ENCODE measurements at places on chromosomes 4 and X.

DNA sequence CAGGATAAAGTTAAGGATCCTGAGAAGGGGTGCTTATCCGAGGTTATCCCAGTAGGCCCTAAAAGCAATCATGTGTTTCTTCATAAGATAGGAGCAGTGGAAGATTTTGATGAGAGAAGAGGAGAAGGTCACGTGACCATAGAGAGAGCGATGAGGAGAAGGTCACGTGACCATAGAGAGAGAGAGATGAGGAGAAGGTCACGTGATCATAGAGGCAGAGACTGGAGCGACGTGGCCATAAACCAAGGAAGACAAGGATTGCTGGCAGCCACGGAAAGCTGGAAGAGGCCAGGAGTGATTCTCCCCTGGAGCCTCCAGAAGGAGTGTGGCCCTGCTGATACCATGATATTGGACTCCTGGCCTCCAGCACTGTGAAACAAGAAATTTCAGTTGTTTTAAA lies 38.4 kb upstream of the ZNF518B start:
- no peak for DNase-seq

DNA sequence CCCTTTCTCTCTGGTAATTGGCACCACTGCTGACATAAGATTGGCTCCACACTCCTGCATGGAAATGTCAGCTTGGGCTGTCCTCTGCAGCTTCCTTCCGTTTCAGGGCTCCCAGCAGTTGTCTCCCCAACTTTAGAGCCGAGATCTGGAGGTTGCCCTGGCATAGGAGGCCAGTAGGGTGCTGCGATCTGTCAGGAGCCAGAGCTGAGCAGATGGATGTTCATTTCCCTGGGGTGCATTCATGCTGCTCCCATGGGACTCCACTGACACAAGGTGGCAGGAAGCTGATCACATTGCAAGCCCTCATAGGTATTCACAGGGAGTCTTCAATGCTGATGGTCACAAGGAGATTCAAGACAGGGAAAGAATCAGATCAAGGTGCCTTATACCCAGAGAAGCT lies 116.6 kb upstream of the RAI2 start:
- no peak for DNase-seq

DNA sequence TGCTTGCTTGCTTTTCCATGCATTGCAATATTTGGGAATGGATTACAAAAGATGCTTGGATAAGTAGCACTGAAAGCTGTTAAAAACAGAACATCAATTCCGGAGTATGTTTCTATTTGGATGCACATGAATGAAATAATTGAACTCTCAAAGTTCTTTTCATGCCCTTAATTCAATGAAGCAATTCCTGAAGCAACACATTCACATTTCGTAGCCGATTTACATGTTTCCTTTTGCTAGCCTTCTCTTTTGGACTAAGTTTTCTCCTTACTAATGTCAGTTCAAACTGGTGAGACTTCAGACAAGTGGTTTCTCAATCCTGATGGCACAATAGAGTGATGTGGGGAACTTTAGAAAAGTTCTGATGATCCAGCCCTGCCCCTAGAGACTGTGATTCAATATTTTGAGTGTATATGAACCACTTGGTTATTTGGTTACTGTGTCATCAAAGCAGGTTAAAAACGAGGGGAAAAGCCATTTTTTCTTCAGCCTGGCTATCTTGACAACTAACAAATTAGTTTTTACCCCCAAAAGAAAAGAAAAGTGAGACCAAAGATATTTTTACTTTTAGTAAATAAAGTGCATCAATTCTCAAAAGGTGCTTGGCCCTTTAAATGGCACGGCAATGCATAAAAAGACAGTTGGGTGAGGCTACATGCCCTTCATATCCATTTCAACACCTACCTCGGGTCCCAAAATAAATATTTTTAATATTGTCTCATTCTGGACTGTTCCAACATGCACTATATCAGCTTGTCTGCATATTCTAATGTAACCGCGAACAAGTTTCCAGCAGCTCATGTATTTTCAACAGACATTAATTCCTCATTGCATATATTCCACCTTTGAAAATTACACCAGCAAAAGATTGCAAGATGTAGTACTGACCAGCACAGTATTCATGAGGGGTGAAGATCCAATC lies 90.1 kb upstream of the RPL34 start:
- no peak for DNase-seq

DNA sequence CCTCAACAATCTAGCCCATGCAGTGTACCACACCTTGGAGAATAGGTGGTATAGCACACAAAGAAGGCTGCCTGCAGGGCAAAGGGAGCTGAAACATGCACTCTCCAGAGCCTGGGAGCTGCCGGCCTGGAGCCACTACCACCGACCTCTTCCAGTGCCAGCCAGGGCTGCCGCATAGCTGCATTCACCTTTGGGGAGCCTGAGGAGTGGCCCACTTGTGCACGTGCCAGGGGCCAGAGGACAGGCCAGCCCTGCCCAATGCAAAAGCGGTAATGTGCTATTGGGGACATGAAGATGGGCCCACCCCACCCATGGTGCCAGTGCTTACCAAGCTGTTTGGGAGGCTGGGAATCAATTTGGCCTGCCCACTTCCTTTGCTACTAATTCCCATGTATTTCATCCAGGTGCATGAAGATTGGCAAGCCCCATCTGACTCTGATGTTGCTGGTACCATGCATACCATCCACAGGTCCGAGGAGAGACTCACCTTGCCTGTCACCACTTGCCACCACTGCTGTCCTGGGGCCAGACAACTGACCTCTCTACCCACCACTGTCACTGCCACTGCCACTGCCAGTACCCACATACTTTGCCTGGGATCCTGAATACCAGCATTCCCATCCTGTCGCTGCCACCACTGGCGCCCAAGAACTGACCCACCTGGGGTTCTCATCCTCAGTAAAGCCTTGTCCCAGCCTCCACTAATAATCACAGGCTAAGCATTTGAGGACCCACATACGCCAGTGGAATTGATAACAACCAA lies 506.9 kb downstream of the MAGEB5 start:
- DNase-seq = no peak

DNA sequence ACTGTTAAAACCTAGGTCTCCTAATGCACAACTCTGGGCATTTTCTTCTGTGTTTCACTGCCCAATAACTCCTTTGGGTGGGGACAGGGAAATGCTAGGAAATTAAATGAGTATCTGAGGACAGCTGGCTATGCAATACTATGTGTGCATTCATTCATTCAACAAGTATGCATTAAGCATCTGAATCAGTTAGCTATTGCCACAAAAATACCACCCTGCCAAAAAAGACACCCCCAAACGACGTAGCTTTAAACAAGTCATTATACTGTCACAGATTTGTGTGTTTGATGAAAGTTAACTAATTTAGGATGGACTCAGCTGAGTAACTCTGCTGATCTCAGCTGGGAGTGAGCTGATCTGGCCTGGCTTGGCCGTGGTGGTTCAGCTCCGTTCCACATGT lies 29.8 kb upstream of the PTCHD1 start:
- no peak for DNase-seq
